Stimulated activated CD8-positive, alpha-beta memory T cell treated with anti-CD3 and anti-CD28 coated beads, Interleukin-7, amount 100 ng/mL, for 1 hour (primary cell): ENCODE measurements at places on chromosomes 2 and 18.

GRCh38 chr2:98883780-98884211, 52.2 kb downstream of the CRACDL start:
- DNase-seq, result no peak

DNA sequence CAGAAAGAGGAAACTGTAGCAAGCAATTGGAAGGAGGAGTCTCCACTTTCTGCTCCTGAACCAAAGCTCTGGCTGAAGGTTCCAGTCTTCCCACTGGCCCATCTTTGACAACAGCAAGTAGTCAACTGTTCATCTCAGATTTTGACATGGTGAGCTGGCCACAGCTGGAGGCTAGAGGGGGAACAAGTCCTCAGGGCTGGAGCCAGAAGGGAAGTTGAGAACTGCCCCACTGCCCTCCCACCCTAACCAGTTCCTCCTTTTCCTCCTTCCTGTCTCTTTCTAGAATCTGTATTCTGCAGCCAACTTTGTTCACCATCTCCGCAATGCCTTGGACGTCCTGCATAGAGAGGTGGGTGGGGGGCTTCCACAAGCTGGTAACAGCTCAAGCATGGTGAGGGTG, 105.8 kb downstream of the PLB1 start:
- no peak for DNase-seq

DNA sequence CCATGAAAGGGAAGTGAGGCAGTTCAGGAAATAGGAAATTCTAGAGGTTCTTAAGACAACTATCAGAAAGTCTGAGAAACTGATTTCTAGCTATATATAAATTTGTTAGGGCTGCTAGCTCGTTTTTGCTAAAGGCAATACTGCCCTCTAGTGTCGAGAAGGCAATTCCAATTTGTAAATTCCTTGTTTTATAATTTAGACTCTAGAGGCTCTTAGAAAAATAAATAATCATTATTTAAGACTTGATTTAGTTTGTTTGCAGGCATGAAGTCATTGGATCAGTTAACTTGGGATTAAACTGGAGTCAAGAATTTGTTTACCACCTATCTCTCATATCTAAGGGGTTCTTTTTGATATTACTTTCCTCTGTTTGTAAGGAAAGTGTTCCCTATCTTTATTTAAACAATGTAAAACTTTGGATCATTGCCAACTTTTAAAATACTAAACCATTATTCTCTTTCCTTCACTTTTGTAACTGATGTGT, 66.2 kb downstream of the ACVR2A start:
- peak; percentile 5 for DNase-seq

- no peak for DNase-seq
Measured at GRCh38 chr2:152369176-152369860, 34.3 kb downstream of the FMNL2 start.

DNA sequence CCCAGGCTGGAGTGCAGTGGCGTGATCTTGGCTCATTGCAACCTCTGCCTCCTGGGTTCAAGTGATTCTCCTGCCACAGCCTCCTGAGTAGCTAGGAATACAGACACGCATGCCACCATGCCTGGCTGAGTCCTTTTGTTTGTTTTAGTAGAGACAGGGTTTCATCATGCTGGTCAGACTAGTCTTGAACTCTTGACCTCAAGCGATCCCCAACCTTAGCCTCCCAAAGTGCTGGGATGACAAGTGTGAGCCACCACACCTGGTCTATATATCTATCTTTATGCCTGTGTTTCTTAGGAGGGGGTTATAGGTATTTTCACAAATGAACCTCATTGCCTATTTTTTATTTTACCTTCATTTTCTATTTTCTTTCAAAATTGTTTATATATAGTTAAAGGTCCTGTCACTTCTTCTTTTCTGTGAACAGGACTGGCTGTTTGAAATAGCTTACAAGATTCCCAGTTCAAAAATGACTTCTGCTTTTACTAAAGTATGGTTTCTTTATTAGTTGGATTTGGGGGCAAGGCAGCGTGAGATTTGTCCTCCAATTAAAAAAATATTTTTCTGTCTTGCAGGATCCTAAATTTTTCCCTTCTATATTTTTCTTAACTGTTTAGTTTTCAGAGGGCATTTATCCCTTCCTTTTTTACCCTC, 16.4 kb upstream of the MARCHF7 start:
- no peak for DNase-seq

- no peak for DNase-seq
Measured at GRCh38 chr2:175606010-175606841, 395.8 kb downstream of the LNPK start.

DNA sequence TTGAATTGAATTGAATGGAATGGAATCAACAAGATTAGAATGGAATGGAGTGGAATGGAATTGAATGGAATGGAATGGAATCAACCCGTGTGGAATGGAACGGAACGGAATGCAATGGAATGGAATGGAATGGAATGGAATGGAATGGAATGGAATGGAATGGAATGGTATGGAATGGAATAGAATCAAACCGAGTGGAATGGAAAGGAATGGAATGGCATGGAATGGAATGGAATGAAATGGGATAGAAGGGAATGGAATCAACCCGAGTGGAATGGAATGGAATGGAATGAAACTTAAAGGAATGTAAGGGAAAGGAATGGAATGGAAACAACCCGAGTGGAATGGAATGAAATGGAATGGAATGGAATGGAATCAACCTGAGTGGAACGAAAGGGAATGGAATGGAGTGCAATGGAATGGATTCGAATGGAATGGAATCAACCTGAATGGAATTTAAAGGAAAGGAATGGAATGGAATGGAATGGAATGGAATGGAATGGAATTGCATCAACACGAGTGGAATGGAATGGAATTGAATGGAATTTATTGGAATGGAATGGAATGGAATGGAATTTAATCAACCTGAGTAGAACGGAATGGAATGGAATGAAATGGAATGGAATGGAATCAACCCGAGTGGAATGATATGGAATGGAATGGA, 1146.6 kb downstream of the RPIA start:
- DNase-seq, result no peak
